ENCODE measurements at places on chromosomes 5 and 9. TPM values are rescaled to one million over a fixed set of nuclear protein-coding genes. Genes with fewer than 3 reads are reported as not detected.

The CDC25C gene
- 19.2 TPM for total RNA-seq

The ANKRD34B gene
- total RNA-seq, result not detected

The CCDC192 gene
- total RNA-seq, result not detected

The PGM5 gene
- total RNA-seq, result not detected

The IFNE gene
- total RNA-seq, result not detected

DNA sequence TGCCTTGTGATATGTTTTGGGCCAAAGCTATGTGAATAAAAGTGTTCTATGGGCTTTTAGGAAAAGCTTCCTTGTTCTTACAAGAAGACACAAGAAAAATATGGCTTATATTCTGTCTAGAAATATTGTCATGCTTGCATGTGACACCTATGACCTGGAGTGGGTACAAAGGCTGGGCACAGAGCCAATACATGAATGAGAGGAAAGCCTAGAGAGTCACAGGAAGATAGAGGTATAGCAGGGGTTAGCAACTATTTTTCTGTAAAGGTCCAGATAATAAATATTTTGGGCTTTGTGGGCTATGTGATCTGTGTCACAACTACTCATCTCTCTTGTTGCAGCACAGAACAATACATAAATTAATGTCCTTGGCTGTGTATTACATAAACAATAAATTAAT lies 196.6 kb upstream of the CD180 start:
- no peak for DNase-seq

GRCh38 chr9:37212435-37212834 lies 92.1 kb downstream of the ZCCHC7 start:
- no peak for DNase-seq

- DNase-seq, result no peak
Measured at GRCh38 chr5:124849774-124850173, 103.3 kb upstream of the ZNF608 start.

GRCh38 chr9:106468431-106468830 lies 394.5 kb upstream of the ZNF462 start:
- no peak for DNase-seq

- DNase-seq, result peak; percentile 23
Measured at GRCh38 chr5:168734620-168735300, 155.6 kb upstream of the PANK3 start.

- no peak for DNase-seq
Measured at GRCh38 chr9:76529653-76530052, 70.7 kb downstream of the GCNT1 start.

DNA sequence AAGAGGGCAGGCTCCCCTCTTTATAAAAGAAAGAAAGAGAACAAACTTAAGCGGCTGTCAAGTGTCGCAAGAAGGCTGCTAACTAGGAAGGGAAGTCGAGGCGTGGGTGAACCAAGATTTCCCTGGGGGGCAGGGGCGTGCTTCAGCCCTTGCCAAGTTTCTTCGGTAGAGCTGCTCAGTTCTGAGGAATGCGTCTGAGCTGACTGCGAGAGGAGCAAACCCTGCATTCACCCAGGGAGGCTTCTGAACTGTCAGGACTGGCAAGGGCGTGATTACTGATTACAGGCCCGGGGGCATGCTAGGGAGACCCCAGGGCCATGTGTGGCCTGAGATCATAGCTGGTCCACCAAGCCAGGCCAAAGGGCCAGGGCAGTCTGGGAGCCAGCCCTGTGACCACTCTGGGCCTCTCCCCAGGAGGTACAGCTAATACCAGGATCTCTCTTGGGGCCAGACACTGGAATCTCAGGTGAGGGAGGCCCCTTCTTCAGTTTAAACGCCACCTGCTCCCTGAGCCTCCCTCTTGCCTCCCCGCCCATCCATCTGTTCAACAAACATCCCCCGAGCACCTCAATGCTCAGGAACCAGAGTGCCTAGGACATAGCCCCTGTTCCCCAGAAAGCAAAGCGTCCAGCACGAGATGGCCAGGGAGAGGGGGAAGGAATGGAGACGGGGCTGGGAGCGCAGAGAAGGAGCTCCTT lies 30.9 kb downstream of the SARDH start:
- DNase-seq, result no peak

Measured in activated CD4-positive, alpha-beta memory T cell treated with anti-CD3 and anti-CD28 coated beads for 36 hours (primary cell).